Lung microvascular endothelial cell (primary cell): ENCODE measurements at places on chromosomes 16 and 17. TPM values are rescaled to one million over a fixed set of nuclear protein-coding genes. Genes with fewer than 3 reads are reported as not detected.

KRTAP9-8 gene
- total RNA-seq: not detected in 2 replicates

KRT23 gene
- total RNA-seq: under 0.01 and 1.6 TPM in 2 replicates

ATP2C2 gene
- under 0.01 TPM in 1 of 2 replicates, not detected in the other for total RNA-seq

DNA sequence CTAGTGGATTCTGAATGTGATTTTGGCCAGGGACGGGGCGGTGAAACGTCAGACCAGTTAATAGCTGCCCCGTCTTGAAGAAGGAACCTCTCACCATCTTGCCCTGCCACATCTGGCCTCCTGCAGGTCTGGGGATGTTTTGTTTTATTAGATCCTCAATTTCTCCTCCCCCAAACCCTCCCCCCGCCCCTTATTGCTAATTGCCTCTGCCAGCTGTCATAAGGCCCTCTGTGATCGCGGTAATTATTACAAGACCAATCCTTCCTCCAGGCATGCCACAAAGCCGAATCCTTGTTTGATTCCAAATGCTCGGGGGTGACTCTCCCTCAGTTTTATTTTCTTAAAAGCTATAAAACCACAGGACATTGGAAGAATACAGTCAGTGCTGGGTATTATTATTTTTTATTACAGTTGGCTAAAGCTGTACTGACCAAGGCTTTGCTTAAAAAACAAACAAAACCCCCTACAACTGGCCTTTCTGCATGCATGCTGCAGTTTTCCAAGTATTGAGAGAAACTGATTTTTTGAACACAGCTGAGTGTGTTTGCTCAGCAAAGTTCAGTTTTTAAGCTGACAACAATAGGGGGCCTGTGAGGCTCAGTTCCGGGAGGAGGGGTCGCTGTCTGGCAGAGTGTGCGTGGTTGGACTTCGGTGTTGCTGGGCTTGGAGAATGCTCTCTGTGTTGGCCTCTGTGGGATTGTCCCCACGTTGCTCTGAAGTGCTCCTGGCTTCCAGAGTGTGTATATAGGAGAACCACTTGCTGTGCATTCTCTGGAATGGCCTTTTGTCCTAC lies 1.7 kb downstream of the KSR1 start:
- peak; percentile 57 for DNase-seq

DNA sequence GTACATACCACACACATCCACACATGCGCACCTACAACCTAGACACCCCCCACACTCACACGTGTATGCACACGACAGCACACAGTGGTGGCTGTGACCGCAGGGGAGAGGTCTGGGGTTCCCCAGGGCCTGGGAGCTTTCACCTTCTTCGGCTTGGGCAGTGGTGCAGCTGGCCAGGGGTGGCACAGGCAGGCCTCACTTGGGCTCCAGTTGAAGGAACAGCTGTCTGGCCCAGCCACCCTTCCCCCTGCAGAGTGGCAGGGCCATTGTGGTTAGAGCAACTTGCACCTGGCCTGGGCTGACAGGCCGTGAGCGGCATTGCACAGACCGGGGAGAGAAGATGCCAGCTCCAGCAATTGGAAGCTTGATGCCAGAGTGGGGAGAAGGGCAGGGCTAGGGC lies 114.5 kb upstream of the GSE1 start:
- no peak for DNase-seq
